ENCODE measurements at places on chromosomes 1 and 21.

DNA sequence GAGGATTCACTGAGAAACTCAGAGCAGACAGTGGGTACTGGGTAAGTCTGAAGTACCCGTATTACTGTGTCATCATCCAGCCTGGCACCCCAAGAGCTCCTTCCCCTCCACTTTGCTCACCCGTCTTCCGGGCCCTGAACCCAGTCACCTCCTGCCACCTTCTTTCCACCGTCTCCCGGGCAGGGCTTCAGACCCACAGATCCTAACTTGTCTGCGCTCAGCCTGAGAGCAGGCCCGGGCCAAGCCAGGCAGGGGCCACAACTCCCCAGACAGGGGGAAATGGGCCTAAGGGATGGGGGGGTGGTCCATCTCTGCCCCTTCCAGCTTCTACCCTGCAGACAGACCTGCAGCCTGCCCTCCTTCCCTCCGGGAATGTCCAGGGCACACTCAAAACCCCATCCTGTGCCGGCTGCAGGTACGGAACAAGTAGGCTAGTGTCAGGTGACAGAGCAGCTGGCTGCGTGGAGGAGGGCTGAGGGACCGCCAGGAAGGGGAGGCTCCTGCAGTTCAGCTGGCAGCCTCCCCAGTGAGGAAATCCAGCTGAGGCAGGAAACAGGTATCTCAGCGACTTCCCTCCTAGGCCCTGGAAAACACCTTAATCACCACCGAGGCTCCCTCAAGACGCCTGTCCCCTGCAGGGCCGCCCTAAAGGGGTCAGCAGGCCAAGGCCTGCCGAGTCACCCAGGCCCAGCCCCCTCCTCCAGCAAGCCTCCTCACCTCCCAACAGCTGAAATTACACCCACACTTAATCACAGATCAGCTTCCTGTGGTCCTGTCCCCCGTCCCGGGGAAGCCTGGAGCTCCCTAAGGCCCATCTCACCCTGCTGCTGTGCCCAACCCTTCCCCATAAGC lies 3.5 kb downstream of the HSPG2 start:
- no peak for DNase-seq

- DNase-seq, result no peak
These were observed 24.4 kb downstream of the FOXO6 start for GRCh38 chr1:41385398-41386195.

- no peak for DNase-seq
These were observed 9.9 kb downstream of the TRIM67 start for GRCh38 chr1:231171623-231172197.

DNA sequence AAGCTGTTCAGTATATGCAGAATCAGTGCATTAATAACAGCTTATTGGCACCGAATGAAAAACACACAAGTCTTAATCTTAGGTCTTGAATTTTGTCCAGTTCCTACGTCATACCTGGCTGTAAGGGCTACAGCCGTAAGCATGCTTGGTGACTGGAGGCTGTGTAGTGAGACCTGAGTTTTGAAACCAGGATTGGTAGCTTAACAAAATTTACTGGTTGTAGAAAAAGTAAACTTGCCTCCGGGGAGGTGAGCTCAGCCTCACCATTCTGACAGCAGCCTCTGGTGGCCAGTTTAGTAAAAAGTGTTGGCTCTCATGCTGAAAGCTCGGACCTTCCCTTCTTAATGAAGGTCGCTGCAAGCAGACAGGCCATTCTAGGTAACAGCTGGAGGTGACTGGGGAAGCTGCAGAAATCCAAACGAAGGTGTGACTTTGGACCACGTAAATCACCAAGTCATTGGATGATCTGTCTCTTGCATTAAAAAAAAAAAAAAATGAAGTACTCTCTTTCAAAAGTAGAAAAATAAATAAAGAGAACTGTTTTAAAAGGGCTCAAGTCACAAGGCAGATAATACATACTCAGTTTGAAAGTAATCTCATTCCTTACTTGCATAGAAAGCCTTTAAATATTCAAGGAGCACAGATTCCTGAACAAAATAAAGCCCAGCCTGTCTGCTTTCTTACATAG lies 48.9 kb downstream of the HLCS start:
- no peak for DNase-seq

GRCh38 chr1:210010161-210010560 lies 72.1 kb downstream of the SYT14 start:
- DNase-seq, result no peak

DNA sequence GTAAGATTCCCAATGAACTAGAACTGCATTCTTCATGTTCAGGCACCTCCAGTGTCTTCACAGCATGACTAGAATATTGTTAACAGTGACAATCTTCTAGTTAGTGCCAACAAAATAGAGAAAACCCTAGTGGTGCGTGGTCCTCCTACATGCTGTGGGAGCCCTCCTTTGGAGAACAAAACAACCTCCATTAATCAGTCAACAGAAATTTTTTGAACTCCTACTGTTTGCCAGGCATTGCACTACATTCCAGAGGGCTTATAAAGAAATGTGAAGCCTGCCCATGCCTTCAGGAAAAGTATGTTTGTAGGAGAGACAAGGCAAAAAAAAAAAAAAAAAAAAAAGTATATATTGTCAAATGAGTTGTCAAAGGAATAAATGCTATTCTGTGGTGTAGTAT lies 252.7 kb downstream of the LRRC40 start:
- no peak for DNase-seq

Data from stimulated activated CD4-positive, alpha-beta T cell treated with anti-CD3 and anti-CD28 coated beads, TNF-alpha, amount 100 ng/mL, for 1 hour (primary cell).